ENCODE measurements at places on chromosomes 11 and 22.

- no peak for DNase-seq
These were observed 32.8 kb upstream of the NUP50 start for GRCh38 chr22:45130891-45131290.

- no peak for DNase-seq
These were observed 33.5 kb upstream of the SMIM38 start for GRCh38 chr11:69122326-69122629.

- DNase-seq = no peak
These were observed 25.8 kb upstream of the TREH start for GRCh38 chr11:118705111-118705741.

DNA sequence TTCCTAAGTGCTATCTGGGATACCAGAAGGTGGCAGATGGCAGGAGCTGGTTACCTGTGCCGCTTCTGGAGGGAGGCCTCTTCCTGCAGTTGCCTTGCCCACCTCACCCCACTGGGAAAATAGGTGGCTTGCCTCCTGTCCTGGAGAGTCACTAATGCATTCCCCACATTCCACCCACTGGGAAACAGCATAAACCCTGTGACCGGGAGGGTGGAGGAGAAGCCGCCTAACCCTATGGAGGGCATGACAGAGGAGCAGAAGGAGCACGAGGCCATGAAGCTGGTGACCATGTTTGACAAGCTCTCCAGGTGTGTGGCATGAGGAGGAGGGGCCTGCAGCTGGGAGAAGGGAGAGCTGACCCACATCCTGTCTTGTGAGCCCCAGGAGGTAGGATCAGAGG, 5.6 kb downstream of the RIC8A start:
- no peak for DNase-seq

- DNase-seq = no peak
These were observed 54.7 kb upstream of the CSNK2A3 start for GRCh38 chr11:11407763-11408084.

DNA sequence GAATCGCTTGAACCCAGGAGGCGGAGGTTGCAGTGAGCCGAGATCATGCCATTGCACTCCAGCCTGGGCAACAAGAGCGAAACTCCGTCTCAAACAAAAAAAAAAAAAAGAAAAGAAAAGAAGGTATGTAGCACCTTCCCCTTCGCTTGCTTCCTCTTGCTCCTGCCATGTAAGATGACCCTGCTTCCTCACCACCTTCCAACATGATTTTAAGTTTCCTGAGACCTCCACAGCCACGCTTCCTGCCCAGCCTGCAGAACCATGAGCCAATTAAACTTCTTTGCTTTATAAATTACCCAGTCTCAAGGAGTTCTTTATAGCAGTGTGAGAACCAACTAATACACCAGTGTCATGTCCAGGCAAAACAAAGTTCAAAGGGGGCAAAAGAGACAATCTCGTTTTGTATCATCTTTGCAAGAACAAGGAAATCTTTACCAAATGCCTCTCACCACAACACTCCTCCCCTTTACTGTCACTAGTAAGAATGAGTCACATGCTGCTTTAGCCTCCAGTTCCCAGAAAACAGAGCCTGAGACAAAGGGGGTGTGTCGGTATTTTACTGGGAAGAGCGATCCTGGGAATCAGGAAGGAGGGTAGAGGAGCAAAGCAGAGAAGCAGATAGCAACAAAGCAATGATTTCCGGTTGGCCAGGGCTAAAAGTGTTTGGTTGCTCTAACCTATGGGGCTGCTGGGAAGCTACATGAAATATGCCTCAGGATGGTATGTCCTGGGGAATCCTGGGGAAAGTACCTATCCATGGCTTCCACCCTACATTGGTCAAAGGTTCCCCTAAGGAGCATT, 10.5 kb upstream of the MCHR1 start:
- DNase-seq = peak; percentile 72

DNA sequence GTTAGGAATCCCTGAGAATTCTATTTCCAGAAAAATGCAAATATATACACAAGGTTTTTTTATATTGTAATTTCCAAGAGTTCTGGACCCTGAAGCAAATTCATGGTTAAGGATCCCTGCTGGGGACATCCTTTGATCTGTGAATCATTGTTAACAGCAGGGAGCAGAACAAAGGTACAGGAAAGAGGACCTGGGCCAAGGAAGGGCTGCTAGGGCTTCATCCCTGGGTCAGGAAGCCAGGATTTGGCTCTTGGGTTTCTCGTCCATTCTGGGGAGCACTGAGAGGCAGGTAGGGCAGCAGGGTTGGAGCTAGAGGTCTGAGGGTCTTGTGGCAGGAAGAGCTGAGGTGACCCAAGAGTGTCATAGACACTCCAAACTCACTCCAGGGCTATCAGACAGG, 10.2 kb upstream of the OAF start:
- no peak for DNase-seq

DNA sequence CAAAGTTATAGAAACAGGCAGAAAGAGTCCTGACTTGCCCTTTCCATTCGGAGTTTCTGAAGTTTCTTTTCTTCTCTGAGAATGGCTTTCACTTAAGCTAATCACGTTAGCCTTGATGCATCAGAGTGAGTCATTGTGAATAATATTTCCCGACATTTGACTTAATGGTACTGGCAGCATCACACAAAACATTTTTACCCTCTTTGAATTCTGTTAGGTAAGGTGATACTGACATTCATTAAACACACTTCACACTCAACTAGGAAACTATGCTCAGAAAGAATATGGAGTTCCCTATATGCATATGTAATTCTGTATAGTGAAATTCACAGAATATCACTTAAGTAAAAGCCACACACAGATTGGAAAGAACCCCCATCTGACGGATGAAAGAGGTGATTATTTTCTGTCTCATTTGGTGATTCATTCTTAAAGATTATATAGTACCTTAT, 120.8 kb upstream of the ARHGAP20 start:
- DNase-seq = no peak

DNA sequence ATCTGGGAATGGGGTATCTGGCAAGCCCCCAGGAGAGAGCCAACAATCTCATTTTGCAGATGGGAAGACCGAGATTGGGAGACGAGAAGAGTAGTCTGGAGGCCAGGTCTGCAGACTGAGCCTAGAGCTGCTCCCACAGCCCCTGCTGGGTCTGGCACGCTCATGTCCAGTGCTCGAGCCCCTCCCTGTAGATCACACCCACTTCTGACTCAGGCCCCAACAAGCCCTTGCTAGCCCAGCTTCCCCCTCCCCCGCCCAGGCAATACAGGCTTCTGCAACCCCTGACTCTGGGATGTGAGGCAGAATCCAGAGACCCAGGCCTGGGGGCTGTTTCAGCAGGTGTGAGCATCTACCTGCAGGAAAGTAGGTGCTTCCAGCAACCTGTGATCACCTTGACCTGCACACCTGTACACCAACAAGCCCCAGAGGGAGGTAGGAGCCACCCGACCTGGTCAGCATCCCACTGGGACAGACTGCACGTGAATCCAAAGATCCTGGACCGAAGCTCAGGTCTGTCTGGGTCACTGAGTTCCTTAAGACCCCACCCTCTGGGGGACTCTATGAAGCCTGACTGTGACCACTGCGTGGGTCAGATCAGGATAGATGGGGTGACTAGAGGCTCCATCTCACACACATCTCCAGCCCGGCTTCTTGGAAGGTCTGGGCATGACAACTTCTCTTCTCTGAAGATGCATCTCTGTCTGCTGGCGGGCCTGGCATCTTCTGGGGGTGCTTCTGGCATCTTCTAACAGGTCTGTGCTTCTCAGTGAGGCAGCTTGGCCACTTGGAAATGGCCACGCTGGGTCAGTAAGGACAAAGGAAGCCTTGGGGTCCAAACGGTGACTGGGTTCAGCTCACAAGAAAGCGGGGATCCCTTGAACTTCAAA, 29.3 kb downstream of the LINC01488 start:
- peak; percentile 69 for DNase-seq

DNA sequence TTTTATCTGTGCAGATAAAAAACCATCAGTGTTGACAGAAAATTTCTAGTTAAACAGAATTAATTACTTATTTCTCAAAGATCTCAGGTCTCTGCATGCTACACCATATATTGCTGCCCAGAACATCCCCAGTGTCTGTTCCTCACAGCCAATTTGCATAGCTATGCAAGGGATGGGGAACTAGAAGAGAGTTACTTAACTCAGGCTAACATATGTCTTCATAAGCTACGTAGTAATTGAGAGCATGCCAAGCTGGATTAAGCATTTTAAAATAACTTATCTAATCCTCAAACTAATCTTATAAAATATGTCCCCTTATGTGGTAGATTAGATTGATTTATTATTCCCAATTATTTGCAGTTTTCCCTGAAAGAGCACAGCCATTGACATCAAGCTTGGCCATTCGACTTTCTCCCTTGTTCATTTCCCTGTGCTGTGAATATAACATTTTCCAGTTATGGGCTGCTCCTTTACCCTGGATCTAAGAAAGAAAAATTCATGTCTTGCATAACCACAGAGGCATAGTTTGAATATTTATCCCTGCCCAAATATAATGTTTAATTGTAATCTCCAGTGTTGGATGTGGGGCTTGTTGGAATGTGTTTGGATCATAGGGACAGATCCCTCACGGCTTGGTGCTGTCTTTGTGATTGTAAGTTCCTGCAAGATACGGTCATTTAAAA, 69.1 kb downstream of the C11orf87 start:
- DNase-seq = no peak

- no peak for DNase-seq
These were observed 3.5 kb downstream of the PRAME start for GRCh38 chr22:22555596-22555995.

GRCh38 chr22:35835998-35836691, 118.5 kb downstream of the APOL5 start:
- DNase-seq = peak; percentile 41

- peak; percentile 77 for DNase-seq
These were observed 144.6 kb downstream of the NECTIN1 start for GRCh38 chr11:119584193-119585042.

GRCh38 chr22:32985899-32986765, 72.0 kb downstream of the SYN3 start:
- peak; percentile 54 for DNase-seq

DNA sequence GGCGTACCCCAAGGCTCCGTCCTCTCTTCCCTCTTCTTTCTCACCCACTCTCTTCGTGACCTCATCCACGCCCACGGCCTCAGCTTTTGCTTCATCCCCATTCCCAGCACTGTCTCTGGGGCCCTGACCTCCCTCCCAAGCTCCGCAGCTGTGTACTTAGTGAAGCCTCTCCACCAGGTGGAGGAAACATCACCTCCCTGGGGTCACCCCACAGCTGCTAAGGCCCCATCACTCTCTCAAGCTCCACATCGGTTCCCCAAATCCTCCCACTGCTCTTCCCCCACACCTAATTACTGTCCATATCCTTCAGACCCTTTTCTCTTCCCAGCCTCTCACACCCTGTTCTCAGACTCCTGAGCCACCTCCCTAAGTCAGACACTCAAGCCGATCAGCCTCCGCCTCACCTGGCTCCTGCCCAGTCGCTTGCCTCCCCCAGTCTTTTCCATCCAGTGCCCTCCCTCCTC, 7.9 kb upstream of the SYT7 start:
- DNase-seq = no peak

DNA sequence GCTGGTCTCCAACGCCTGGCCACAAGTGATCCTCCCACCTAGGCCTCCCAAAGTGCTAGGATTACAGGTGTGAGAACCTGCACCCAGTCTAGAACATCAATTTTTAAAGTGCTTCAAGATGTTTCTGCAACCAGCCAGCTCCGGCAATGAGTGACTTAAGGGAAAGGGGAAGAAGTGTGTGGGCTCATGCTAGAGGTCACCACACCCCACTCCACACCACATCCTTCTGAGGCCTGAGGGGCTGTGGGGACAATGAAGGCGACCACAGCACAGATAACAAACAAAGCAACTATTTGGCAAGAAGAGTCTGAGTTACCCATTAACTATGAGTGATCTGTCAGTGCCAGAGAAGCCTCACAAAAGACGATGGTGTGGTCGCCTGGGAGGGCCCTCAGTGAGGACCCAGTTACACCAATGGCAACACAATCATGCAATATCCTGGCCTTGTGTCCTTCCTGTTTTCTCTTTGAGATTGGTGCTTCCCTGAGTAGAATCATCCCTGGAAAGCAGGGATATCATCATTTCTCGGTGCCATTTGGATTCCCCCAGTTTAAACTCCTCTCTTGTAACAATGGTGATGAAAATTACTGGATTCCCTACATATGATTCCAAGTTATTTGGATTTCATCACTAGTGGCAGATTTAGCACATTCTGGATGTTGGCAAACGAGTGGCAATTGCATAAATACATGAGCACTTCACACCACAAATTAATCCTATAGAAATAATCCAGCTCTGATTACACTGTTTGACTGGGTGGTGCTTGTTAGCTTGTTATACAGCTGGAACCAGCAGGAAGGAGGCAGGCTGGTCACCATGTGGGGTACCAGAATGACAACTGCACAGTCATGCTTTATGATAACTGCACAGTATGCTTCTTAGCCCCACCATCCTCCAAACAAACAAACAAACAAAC, 18.4 kb downstream of the ABTB2 start:
- DNase-seq = no peak

DNA sequence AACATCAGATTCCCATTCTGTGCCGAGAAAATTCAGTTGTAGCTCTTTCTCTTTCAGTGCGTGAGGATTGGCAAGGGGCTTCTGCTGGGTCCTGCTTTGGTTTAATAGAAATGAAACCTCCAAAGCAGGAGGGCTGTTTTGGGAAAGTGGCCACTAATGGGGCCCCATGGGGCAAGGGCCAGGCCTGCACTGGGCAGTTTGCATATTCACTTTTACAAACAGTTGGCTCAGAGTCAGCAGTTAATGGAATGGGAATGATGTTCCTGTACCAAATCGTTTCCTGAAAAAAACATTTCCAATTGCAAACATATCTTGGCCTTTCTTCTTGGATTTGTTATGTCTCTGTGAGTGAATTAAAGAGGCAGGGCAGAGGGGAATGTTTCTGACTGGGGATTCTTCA, 92.1 kb downstream of the PARVA start:
- no peak for DNase-seq

DNA sequence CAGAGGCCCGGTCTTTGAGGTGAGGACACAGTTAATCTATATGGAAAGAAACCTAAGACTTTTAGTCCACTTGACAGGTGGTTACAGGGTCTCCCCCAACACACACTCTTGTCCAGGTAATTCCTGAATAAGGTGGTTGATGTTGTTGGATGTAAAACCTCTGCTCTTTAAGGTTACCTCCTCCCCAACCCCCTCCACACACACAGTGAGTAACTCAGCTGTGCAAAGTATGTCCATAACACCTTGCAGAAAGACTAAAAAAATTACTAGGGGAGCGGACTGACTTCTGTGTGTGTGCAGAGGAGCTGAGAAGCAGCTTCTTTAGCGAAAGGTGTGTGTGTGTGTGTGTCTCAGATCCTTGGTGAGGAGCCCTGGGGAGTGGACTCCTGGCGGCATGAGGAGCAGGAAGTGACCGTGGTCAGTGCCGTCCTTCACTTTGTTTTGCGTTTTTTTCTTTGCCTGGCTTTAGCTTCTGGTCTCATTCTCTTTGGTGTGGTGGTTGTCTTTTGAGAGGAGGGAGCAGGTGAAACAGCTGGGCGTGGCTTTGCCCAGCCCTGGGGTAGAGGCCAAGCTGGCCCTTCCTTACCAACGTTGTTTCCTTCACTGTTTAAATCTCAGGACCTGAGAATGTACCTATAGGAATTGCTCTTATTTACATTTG, 1.7 kb downstream of the ZBED4 start:
- no peak for DNase-seq

GRCh38 chr11:77636731-77637344, 756 bp downstream of the CLNS1A start:
- no peak for DNase-seq
